ENCODE measurements at places on chromosomes 7 and 10.
A peak's percentile ranks its signal among the peaks of the same experiment; 100 is the strongest.

GRCh38 chr7:49791088-49791741, 17.8 kb downstream of the VWC2 start:
- ATAC-seq: no peak

GRCh38 chr7:94375691-94376090, 19.0 kb upstream of the COL1A2 start:
- no peak for ATAC-seq

- no peak for ATAC-seq
Measured at GRCh38 chr10:58820861-58821751, 308.4 kb downstream of the BICC1 start.

GRCh38 chr7:108086962-108087361, 43.2 kb downstream of the LAMB4 start:
- no peak for ATAC-seq

DNA sequence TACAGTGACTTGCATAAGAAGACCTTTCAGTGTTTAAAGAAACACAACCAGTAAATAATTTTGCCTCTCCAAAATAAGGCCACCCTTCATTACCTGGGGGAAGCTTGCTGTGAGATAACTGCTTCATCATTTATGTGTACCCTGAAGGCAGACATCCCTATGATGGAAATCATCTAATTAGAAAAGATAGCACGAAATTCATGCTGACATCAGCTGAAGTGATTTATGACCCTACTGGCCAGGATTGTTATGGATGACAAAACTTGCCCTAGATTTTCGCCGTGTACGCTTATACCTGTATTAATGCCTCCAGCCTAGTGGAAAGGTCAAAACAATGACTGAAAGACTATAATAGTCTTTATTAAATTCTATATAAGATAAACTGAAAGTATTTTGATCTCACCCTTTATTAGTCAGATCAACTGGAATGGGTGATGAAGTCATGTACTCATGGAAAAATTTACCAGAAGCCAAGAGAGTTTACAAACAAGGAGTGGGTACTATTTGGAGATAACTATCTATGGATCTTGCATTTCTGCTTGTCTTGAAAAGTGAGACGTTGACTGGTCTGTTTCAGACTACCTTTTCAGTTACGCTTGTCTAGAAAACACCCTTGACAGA, 114.2 kb downstream of the PPP1R3A start:
- no peak for ATAC-seq

DNA sequence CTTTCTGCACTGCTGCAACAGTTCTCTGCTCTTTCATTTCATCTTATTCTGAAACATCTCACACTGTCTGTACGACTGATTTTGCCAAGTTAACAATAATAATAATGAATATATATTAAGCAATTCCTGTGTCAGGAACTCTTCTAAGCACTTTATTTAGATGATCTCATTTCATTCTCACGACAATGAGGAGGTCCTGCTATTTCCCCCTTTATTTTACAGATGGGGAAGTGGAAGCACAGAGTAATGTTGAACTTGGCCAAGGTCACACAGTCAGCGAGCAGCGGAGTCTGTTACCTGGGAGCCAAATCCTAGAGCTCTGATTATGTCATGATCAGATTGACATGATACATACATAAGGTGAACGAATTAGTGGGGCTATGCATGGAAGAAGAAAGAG, 5.8 kb downstream of the MRC1 start:
- no peak for ATAC-seq

DNA sequence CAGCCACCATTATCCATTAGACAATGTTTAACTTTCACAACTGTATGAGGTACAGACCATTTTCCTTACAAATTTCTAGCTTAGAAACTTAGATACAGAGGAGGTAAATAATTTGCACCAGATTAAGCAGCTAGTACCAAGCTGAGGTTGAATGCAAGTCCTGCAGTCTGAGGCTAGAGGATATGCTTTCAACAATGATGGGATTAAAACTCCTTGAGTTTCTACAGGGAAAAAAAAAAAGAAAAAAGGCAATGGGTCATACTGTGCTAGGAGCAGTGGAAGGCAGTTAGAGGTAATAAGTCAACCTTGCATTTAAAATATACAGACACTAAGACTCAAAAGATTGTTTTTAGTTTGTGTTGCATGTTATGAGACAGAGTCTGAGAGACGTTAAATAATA, 86.5 kb downstream of the SEMA3A start:
- ATAC-seq: no peak

GRCh38 chr7:67432536-67433234, 436.1 kb downstream of the TYW1 start:
- no peak for ATAC-seq

DNA sequence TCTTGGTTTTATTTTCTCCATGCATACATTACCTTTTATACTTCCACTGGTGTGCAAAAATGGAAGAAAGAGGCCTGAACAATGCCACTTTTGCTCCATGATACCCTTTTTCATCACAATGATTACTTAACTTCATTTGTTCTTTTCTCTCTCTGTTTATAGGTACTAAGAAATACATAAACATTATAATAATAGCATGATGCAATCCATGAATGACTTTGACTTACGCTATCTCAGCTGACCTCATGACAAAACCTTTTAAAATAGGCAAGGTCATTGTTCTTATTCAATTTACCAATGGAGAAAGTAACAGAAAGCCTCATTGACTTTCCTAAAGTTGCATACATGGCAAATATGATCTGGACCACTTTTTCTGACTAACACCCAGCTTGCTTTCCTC, 105.1 kb upstream of the ZEB1 start:
- ATAC-seq: no peak

DNA sequence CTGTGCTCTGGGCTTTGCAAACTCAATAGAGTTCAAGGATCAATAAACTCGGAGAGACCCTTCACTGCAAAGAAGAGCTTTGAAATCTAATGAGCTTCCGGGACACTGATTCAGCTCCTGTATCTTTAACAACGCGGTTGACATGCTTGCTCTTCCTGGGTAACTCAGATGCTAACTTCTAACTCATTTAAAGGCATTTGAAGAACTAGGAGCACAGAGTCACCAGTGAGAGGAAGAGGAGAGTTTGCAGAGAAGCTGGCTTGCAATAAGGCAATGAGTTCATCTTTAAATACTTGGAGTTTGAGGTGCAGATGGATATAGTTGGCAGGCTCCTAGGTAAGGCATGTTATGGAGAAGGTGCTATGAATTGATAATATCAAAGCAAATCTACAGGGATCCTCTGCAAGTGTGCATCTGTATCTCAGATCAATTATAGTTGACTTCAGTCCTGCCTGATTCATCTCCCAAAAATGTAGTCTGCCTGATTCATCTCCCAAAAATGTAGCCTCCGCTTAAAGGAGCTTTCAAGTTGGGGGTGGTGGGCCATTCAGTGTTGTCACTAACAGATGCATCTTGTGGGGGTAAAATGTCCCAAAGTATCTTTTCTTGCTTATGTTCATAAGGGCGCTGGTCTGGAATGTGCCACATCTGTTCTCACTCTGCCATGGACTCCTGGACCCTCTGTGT, 182.5 kb upstream of the PRSS58 start:
- no peak for ATAC-seq

DNA sequence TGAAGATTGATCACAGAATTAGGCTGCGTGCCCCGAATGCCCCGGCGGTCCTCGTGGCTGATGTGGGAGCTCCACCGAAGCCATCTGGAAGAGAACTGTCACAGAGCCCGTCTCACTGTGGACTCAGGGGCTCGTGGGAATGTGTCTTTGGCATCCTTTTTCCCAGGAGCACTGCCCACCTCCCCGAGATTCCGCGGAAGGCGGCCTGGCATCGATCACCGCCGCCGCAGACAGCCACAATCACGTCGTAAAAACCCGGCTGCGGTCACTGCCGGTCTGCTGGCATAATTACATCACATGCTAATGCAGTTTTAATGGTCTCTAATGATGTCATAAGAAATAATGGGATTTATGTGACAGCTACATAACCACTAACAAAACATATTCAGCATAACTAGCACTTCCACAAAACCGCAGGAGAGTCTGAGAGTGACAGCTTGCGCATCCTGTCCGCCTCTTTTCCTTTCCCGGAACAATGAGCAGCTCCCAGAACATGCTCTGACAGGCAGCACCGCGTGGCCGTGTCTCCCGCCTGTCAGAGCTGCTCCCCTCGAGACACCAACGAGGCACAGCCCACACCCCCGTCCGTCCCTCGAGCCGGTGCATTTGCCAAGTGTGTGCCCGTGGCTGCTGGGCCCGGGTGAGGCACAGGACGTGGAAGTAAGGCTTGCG, 490.0 kb downstream of the PTPRN2 start:
- no peak for ATAC-seq

DNA sequence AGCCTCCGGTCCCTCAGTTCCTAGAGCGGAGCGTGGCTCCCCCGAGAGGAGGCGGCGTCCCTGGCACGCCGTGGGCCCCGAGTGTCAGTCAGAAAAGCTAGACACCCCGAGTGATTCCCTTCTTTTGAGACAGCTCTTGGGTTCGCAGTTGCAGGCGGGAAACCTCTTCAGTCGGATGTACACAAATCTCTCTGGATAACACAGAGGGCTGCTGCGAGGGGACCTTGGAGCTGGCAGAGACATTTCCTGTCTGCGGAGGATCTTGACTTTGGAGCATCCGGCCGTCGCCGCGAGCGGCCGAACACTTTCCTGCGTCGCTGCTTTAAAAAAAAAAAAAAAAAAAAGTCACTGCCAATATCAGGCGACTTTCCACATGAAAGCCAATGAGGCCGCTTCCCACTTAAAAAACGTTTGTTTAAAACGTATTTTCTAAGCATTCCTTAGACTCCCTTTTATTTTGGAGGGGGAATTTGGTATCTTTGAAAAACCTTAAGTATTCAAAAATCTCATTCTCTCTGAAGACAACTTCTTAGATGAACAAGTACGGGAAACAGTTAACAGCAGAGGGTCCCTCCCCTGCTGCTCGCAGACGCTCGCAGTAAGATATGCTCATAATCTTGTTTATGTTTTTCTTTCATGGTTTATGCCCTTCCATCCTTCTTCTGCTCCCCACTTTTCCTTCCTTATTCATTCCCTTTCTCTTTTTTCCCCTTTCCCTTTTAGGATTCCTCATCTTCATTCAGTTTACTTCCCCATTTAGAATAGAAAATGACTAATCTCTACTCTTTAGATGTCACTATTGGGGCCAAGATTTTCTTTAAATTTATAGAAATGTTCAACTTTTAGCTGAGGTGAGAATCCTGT, 10.0 kb downstream of the HHEX start:
- peak; percentile 53 for ATAC-seq

DNA sequence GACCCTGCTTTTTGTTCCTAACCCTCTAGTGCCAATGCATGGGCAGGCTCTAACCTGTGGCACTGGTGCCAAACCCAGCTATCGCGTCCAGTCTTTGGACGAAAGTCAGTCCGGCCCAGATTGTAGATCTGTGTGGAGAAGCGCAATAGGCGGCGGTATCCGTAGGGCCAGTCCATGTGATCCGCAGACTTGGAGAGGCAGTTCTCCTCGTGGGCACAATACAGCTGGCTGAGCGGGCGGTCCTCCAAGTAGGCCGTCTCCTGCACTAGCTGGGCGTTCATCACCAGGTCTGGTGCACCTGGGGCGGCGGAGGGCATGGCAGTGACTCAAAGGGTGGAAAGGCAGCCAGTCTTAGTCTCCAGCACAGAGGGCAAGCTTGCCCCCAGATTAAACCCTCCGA, 14.5 kb downstream of the LOXL4 start:
- no peak for ATAC-seq

GRCh38 chr7:94706996-94707740, 51.2 kb upstream of the SGCE start:
- no peak for ATAC-seq

Data from activated CD4-positive, CD25-positive, alpha-beta regulatory T cell treated with anti-CD3 and anti-CD28 coated beads, Interleukin-2, amount 50 U/mL, for 24 hours (primary cell).